Stomach (tissue), 19 donors: ENCODE measurements at places on chromosomes 12 and 14. TPM values are rescaled to one million over a fixed set of nuclear protein-coding genes. Genes with fewer than 3 reads are reported as not detected.

Gene CRIP2
- 135 TPM for total RNA-seq

DNA sequence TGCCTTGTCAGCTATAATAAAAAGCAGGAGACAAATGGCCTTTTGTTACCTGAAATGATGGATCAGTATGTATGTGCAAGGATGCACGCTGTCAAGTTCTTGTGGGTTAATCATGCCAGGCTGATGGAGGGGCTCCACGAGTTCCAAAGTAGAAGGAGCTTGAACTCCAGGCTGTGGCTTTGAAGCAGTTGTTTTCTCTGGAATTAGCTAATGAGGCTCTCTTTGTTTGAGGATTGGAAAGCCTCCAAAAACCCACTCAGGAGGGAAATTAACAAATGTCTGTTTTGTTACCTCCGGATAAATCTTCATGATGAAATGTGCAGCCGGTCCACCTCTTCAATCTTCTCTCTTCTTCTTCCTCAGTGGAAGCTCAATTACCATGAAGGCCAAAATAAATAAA, 605.5 kb downstream of the DIO2 start:
- DNase-seq: no peak

- DNase-seq: no peak
These were observed 106.1 kb downstream of the PAX9 start for GRCh38 chr14:36767603-36768281.

DNA sequence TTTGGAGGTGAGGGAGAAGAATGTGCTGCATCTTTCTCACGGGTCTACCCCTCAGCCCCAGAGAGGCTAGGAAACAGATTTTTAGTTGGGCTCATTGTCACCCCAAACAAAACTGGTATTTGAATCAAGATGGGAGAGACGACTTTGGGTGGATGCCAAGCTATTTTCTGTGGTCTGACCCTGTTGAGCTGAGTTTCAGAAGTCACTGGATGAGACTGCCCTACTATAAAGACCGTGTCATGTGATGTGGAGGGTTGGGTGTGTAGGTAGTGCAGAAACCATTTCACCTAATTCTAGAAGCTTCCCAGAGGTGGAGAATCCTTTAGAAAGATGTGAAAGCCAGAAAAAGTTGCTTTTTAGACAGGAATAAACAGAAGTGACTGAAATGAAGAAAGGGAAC, 60.2 kb downstream of the IFT43 start:
- DNase-seq: no peak

GRCh38 chr12:58034311-58034710, 92.9 kb downstream of the ATP23 start:
- no peak for DNase-seq

GRCh38 chr14:84029246-84029645, 1500.7 kb upstream of the FLRT2 start:
- no peak for DNase-seq

Gene ETFBKMT
- total RNA-seq: 5.0 TPM

GRCh38 chr12:76764856-76765255, 941 bp downstream of the ZDHHC17 start:
- DNase-seq: no peak

Gene PPP4R3A
- 76.8 TPM for total RNA-seq

Gene OAS1
- 14.1 TPM for total RNA-seq

- DNase-seq: no peak
These were observed 104.5 kb upstream of the MED13L start for GRCh38 chr12:116381744-116382685.

DNA sequence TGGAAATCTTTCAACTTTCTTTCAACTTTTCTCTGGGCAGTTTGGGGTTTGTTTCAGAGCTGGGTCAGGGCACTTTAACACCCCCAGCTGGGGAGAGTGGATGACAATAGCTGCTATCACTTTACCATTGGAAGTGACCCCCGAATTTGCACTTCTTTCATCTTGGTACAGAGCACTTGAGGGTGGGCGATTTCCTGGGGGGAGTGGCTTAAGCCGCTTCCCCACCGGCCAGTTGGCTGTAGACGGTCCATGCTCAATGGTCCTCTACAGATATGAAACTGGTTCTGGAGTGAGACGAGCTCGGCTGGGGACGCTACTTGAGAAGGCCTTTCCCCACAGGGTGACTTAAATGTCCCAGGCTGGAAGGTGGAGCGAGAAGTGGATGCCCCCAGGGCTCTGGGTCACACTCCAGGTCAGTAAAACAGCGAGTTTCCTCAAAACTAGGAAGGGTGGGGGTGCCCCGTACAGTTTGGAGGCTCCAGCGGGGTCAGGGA, at the start of gene VRTN:
Gene VRTN (plus strand): TSS at position 231 of the 494 bp plus-strand sequence. CDS start 8,313 bp downstream, outside the sequence.
- no peak for DNase-seq

Gene CCDC197
- not detected for total RNA-seq

DNA sequence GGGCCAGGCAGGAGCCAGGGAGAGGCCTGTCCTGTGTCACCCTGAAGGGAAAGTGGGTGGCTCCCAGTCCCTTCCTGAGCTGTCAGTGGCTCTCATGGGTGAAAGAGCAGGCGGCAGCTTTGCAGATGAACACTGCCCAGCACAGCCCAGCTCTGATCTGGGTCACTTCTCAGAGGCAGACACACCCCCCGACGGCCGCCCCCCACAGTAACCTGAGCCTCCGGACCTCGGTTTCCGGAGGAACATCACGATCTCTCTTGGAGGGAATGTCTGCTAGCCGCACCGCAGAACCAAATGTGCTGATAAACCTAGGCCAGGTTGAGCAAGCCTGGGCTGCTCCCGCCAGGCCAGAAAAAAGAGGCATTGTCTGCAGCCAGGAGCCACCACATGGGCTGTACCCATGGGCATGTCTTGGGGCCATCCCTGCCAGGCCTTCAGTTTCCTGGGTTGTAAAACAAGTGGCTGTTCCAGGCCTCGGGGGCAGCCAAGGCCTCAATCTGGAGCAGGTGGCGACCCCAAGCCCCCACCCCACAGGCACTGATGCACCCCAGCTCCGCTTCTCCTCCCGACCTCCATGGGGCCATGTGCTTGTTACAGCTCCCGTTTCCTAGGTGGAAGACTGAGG, 57.6 kb downstream of the NCOR2 start:
- peak; percentile 80 for DNase-seq

Gene GYS2
- not detected for total RNA-seq

Gene CCDC196
- total RNA-seq: not detected

DNA sequence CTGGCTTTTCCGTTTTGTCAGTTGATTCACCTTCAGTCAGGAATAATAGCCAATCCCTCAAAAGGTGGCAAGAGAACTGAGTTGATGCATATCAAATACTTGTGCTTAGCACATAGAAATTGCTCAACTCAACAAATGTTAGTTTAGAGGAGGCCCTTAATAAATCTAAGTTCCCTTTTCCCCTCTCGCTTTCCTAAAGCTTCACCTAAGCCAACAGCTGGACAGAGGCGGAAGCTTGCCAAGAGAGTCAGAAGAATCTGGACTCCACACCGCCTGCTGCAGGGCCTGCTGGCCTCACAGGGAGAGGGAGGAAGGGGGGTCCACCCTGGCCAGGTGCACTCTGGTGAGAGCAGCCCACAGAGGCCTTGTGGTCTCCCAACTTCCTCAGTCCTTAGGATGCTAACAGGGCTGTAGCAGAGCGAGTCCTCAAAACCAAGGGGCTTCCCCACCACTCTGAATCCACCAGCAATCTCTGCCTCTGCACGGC, 213.1 kb downstream of the CHST11 start:
- DNase-seq: peak; percentile 59

Gene OR4K17
- total RNA-seq: not detected

Gene DEGS2
- total RNA-seq: 1.2 TPM

Gene AMDHD1
- not detected for total RNA-seq

- DNase-seq: no peak
These were observed 66.6 kb upstream of the BICD1 start for GRCh38 chr12:32039917-32040575.

- DNase-seq: no peak
These were observed 8.4 kb downstream of the PITPNM2 start for GRCh38 chr12:123142518-123142840.

GRCh38 chr12:132340266-132341035, 11.1 kb upstream of the GALNT9 start:
- no peak for DNase-seq

- DNase-seq: no peak
These were observed 15.4 kb downstream of the KCNC2 start for GRCh38 chr12:75194250-75194649.

- no peak for DNase-seq
These were observed 563 bp downstream of the DCP1B start for GRCh38 chr12:2003676-2004112.

- peak; percentile 58 for DNase-seq
These were observed 34.2 kb upstream of the RNASE1 start for GRCh38 chr14:20836668-20837338.

- peak; percentile 80 for DNase-seq
These were observed 14.3 kb upstream of the ZFP36L1 start for GRCh38 chr14:68807148-68807600.

Gene HCAR2
- not detected for total RNA-seq

- no peak for DNase-seq
These were observed 324 bp downstream of the CALCOCO1 start for GRCh38 chr12:53726946-53727309.

Gene KCNMB4
- not detected for total RNA-seq

DNA sequence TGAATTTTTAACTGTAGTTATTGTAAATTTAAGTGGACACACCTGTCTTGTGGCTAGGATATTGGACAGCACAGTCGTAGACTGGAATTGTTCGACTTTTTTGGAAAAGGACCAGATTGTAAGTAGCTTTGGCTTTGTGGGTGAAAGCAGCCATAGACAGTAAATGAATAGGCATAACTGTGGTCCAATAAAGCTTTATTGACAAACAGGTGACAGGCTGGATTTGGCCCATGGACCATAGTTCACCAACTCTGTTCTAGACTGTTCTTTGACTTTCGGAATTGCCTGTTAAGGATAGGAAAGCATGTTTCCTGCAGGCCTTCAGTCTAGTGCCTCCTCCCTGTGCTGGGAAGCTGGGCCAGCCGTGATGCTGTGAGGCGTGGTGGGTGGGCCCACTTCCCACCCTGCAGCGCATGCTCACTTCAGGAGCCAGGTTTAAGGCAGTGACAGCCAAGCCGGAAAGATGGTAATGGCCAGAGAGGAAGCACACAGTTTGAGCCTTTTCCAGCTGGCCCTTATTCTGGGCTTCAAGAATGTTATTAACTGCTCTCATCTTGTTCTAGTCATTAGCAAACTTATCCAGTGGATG, 51.8 kb downstream of the PPP2R5C start:
- DNase-seq: peak; percentile 58

Gene P2RX2
- not detected for total RNA-seq

DNA sequence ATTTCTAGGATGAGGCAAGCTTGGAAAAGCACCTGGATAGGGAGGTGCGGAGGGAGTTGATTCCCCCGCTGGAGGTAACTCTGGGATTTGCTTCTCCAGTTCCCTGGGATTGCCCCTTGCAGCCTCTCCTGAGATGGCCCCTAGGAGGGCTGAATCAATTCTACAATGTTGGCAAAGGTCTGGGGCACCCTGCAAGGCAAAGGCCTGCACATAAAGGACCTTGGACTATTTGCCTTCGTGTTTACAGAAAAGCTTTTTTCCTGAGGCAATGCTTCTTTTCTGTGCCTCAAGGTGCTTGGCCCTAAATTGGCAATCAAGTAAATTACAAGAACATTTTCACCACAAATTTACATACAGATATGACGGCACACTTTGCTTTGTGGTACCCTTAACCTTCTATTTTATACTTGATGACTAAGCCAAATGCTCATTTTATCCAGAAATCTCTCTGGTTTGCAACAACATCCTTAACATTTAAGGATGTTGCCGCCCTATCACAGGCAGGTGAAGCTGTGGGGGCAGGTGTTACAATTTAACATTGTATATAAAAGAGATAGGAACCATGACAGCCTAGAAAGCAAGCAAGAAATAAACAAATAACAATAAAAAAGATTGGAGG, 40.3 kb downstream of the TIMELESS start:
- DNase-seq: no peak

GRCh38 chr14:76337635-76338545, 38.0 kb upstream of the ESRRB start:
- no peak for DNase-seq

Gene SIX1
- total RNA-seq: not detected

GRCh38 chr14:38184132-38184531, 23.6 kb upstream of the SSTR1 start:
- no peak for DNase-seq

DNA sequence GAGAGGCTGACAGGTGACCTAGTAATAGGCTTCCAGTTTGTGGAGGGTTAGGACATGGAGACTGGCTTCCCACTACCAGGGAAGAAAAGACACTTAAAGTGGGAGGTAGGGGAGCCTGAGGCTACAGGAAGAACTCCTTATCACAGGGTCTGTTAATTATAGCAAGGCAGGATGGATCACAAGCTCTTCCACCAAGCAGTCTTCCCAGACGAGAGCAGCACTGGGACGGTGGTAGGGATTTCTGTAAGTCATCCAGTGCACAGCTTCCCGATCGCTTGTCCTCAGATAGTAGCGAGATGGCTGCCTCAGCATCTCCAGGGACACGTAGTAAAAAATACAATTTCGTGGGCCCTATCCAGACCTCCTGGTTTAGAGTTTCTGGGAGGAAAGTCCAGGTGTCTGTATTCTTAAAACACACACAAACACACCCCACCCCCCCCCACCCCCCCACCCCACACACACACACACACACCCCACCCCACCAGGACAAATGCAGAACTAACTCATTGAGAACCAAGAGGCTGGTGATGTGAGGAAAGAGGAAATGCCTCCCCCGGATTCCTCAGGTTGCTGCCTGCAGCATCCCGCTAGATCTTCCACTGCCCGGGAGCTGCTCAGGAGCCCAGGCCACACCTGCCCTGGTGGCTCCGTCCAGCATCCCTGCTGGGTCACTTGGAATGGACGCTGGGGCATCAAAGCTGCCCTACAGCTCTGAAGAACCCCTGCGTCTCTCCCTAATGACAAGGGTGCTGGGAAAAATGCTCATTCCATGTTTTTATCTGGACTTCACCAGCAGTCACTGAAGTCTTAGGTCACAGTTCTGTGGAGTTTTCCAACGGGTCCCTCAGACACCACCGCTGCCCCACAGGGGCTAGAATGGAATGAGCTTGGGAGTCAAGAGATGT, 307.2 kb downstream of the CACNA1C start:
- DNase-seq: no peak

DNA sequence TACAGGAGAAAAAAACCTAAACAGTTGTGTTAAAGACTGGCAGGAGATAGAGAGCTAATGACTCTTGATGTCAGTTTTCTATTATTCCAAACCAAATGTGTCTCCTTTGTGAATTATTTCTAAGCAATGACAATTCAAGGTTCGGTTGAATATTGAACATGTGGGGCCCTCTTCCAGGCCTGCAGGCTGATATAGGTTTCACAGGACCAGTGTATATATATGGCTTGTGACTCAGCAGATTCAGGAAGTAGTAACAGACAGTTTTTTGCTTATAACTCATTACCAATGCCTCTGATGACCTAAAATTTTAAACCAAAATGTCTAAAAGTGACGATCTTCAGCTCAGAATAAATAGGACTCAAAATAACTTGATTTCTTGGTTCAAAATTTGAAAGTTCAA, 33.7 kb upstream of the NPAS3 start:
- no peak for DNase-seq

GRCh38 chr12:4119157-4119761, 154.3 kb upstream of the CCND2 start:
- no peak for DNase-seq

- DNase-seq: no peak
These were observed 46.0 kb upstream of the ISM2 start for GRCh38 chr14:77544571-77544970.
